Kidney epithelial cell (primary cell): ENCODE measurements at places on chromosomes 2 and 18.

- DNase-seq = no peak
Measured at GRCh38 chr2:100615886-100616285, 53.1 kb downstream of the PDCL3 start.

GRCh38 chr2:130834091-130834930, 2.4 kb upstream of the ARHGEF4 start:
- peak; percentile 28 for DNase-seq

DNA sequence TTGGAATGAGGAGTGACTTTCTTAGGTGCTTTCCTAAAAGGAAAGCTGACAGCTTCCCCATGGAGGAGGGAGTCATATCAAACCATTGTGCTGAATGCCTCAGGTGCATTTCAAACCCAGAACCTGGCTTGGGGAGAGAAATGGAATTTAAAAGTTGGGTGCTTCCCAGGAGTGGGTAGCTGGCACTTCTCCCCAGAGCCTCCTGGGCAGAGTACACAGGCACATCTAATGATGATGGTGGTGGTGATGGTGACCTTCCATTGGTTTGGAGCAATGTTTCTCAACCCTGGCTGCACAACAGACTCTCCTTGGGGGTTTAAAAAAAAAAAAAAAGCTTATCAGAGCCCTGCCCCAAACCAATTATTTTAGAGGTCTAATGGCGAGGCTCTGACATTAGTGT, 8.3 kb downstream of the FOSL2 start:
- no peak for DNase-seq

DNA sequence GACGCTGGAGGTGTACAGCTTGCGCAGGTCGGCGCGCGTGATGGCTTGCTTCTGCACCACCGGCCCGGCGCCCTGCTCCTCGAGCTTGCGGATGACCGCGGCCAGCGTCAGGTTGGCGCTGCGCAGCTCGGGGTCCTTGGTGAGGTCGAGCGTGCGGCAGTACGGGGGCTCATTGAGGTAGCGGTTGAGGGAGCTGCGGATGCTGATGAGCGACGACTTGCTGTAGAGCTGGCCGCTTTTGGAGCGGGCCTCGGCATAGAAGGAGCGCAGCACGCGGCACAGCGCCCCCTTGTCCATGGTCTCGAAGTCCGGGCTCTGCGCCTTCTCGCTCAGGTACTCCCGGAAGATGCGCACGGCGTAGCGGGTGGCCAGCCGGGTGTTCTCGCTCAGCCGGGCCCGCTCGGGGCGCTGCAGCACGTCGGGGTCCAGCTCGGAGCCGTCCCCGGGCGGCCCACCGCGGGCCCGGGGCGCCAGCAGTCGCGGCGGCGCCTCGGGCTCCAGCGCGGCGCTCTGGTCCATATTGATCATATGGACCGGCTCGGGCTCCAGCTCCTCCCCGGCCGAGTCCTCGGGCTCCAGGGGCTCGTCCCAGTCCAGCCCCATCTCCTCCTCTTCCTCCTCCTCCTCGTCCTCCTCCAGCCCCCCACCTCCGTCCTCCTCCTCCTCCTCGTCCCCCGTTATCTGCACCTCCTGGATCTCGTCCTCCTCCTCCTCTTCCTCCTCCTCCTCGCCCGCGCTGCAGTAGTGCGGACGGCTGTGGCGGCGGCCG, 523 bp downstream of the KCTD1 start:
- DNase-seq = peak; percentile 42

- no peak for DNase-seq
Measured at GRCh38 chr2:39739386-39739785, 39.7 kb downstream of the THUMPD2 start.

DNA sequence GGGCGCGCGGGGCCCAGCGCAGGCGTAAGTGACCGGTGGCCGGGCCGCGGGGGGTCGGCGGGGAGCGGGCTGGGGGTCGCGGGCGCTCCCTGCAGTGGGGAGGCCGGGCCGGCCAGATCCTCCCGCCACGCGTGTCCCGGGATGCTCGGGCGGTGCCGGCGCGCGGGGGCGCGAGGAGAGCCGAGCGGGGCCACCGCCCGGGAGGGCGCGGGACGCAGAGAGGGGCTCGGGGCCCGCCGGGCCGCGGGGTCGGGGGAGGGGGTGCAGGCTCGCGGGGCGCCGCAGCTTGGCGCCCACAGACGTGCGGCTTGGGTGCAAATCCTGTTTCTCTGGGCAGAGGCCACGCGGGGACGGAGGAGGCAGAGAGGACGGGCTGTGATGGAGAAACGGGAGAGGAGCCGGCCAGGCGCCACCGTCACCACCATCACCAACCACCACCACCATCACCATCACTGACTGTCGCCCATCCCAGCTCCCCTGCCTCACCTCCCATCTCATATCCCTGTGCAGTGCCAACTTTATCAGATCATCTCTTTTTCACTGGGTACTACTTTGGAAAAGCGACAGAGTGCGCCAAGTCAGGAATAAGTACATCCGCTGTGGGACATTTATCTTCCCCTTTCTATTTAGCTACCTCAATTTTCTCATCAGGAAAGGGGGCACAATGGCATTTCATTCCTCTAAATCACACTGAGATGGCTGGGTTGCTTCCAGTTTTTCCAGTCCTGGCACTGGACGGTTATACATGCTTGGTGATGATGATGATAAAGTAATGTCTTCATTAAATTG, 97.2 kb upstream of the GPR45 start:
- DNase-seq = no peak

- DNase-seq = no peak
Measured at GRCh38 chr2:205175831-205176230, 506.5 kb upstream of the NRP2 start.

- no peak for DNase-seq
Measured at GRCh38 chr2:72109904-72110303, 37.8 kb downstream of the CYP26B1 start.

- no peak for DNase-seq
Measured at GRCh38 chr2:68403199-68403644, 38.1 kb downstream of the PLEK start.

DNA sequence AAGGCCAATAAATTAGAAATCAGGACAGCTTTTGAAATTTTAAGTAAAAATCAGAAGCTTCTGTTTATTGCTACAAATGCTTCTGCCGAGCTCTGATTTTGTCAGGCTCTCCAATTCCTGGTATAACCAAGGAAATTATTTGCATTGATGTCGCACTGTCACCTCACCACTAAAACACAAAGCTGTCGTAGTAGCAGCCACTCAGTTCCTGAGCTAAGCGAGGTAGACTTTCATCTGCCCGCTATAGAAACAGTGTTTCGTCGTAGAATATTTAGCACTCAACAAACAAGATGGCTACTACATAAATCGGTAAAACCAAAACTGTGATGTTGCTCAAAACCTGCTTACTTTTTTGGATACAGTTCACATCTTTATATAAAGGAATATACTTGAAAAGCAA, 141.3 kb upstream of the FOSL2 start:
- no peak for DNase-seq

DNA sequence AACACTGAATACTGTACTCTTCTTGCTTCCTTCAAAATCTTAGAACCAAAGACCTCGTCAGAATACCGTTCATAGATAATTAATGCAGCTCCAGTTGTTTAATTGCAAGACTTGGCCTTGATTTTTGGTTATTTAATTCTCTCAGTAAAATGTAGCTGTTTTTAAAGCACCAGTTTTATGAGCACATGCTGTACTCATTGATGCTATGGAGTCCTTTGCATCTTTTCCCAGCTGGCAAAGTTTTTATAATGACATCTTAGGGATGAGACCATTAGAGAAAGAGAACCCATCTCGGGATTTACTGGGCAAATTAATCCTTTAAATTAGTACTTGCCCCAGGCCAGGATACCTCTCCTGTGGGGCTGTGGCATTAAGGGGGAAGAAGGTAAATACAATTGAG, 199.3 kb downstream of the MEMO1 start:
- no peak for DNase-seq

- peak; percentile 97 for DNase-seq
Measured at GRCh38 chr2:20578895-20579825, 71.7 kb downstream of the HS1BP3 start.

- DNase-seq = no peak
Measured at GRCh38 chr2:84137034-84137433, 322.0 kb downstream of the SUCLG1 start.

DNA sequence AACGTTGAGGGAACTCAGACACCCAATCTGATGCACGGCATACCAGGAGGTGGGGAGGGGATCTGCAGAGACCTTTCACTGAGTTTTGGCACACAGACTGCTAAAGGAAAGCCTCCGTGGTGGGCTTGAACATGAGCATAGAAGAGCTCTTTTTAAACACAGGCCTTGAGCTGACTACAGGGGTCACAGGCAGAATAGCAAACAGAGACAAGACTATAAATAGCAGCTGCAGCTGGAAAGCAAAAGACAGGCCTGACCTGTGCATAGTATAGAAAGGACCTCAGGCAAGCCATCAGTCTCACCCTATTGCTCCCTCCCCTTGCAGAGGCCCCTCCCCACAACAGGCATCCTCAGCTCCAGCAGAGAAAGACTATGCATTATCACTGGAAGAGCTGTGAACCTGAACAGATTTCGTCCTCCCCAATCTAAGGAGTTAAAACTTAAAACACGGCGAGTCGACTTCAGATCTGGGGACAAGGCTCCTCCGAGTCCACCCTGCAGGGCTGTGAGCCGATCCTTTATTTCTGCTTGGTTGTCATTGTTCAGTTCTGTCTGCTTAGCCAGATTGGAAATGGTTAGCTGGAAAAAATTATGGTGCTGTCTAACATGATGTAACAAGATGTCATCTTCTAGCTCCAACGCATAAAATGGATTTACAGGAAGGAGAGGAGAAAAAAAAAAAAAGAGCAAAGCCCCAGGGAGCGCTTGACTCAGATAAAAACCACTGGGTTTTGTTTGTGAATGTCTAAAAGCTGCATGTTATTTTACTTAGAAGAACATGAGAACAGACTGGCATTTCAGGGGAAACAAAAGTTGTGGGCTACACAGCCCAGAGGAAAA, 25.2 kb upstream of the LCLAT1 start:
- no peak for DNase-seq

- peak; percentile 7 for DNase-seq
Measured at GRCh38 chr18:44130376-44130942, 550.2 kb upstream of the SETBP1 start.

GRCh38 chr2:143524559-143525401, 395.6 kb downstream of the ARHGAP15 start:
- no peak for DNase-seq

GRCh38 chr2:28185153-28185552, 207.5 kb upstream of the FOSL2 start:
- DNase-seq = no peak
